ENCODE measurements at places on chromosomes 13 and 19. TPM values are rescaled to one million over a fixed set of nuclear protein-coding genes. Genes with fewer than 3 reads are reported as not detected.

KLK10 gene
- 0.63 TPM for total RNA-seq

ZNF284 gene
- 4.9 TPM for total RNA-seq

ZNF208 gene
- total RNA-seq, result 17.8 TPM

IGSF23 gene
- not detected for total RNA-seq

FFAR2 gene
- 0.27 TPM for total RNA-seq

GRCh38 chr19:4984438-4984990 is 15.6 kb downstream of the KDM4B start:
- peaks cover 97% of the 10 kb centered on the region for H3K4me1 ChIP-seq
- peak; percentile 92 for DNase-seq
- no peaks in the 10 kb centered on the region for H3K27me3 ChIP-seq
- H3K36me3 ChIP-seq, result no peaks in the 10 kb centered on the region

- peak; percentile 90 for DNase-seq
- peak within 1 kb of the TSS; percentile 97 for H3K27ac ChIP-seq
- H3K36me3 ChIP-seq, result peaks cover 6% of the 10 kb centered on the region
- H3K4me1 ChIP-seq, result no peaks in the 10 kb centered on the region
These were observed at the start of gene ALG5 for GRCh38 chr13:36999054-36999714. Gene ALG5, minus strand, starts transcription at chr13:36999340. Its CDS starts 40 bp downstream, at chr13:36999300.

- no peaks in the 10 kb centered on the region for H3K27me3 ChIP-seq
- H3K4me1 ChIP-seq, result no peaks in the 10 kb centered on the region
- DNase-seq, result no peak
These were observed 36.0 kb upstream of the SLC7A10 start for GRCh38 chr19:33261511-33262189.

DNA sequence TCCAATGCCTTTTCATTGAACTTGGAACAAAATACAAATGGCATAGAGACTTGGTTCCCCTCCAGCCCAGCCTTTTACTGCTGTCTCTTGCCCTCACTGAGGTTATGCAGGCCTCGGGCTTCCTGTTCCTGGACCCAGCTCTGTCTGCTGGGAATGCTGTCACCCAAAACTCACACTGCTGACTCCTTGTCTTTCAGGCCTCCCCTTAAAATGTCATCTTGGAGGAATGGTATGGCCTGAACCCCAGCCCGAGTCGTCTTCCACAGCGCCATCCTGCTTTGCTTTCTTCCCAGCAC is 9.7 kb upstream of the ANKRD10 start:
- H3K27me3 ChIP-seq, result no peaks in the 10 kb centered on the region
- no peak overlapping the region for H3K4me3 ChIP-seq
- DNase-seq, result no peak
- no peaks in the 10 kb centered on the region for H3K36me3 ChIP-seq
- no peak overlapping the region for H3K27ac ChIP-seq
- no peaks in the 10 kb centered on the region for H3K4me1 ChIP-seq

- H3K36me3 ChIP-seq, result no peaks in the 10 kb centered on the region
- no peak overlapping the region for H3K4me3 ChIP-seq
- no peak for DNase-seq
- H3K27ac ChIP-seq, result no peak overlapping the region
These were observed 310.5 kb downstream of the ATP8A2 start for GRCh38 chr13:25682276-25682675.

- no peak overlapping the region for H3K27ac ChIP-seq
- no peaks in the 10 kb centered on the region for H3K4me1 ChIP-seq
- no peak for DNase-seq
- no peak overlapping the region for H3K4me3 ChIP-seq
- H3K36me3 ChIP-seq, result no peaks in the 10 kb centered on the region
These were observed 415.9 kb downstream of the FGF9 start for GRCh38 chr13:22086597-22087330.

GRCh38 chr19:32558607-32559228 is 22.3 kb upstream of the PDCD5 start:
- H3K4me3 ChIP-seq, result no peak overlapping the region
- no peak overlapping the region for H3K27ac ChIP-seq
- H3K27me3 ChIP-seq, result no peaks in the 10 kb centered on the region
- no peak for DNase-seq
- no peaks in the 10 kb centered on the region for H3K4me1 ChIP-seq
- H3K36me3 ChIP-seq, result no peaks in the 10 kb centered on the region

- DNase-seq, result no peak
- H3K27ac ChIP-seq, result no peak overlapping the region
- no peak overlapping the region for H3K4me3 ChIP-seq
- H3K36me3 ChIP-seq, result peaks cover 72% of the 10 kb centered on the region
- H3K27me3 ChIP-seq, result no peaks in the 10 kb centered on the region
These were observed 3.3 kb downstream of the EEF2 start for GRCh38 chr19:3981736-3982681.

DNA sequence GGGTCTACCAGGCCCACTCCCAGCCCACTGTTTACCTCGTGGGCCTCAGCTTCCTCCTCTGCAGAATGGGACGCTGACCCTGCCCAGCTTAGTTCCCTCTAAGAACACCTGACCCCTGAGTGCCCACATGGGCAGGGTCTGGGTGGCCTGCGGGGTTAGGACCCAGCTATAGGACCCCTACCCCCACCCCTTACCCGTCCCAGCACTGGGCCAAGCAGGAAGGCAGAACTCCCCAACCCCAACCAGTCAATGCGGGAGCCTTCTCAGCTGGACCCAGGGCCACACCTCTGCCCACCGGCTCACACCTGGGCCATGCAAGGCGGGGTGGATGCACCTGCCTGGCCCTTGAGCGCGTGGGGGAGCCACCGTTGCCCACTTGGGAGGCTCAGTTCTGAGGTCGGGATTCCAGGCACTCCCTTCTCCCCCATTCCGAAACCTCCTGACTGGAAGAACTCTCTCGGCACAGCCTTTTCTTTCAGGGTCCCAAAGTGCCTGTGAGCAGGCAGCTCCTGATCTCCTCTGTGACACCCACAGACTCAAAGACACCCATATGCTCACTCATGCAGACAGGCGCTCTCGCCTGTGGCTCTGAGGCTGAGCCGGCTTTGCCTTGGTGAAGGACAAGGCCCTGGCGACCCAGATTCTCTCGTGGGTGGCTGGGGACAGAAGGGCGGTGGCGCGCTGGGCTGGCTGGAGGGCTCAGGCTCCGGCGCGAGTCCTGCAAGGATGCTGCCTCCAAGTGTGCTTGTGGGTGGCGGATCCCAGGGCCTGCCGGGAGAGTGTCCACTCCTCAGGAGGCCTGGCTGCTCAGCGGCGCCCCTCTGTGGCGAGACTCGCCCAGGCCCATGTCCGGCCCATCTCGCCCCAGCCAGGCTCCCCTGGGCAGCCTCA is 27.9 kb upstream of the PARP4 start:
- H3K27me3 ChIP-seq, result peaks cover 5% of the 10 kb centered on the region
- no peak overlapping the region for H3K4me3 ChIP-seq
- DNase-seq, result no peak
- no peaks in the 10 kb centered on the region for H3K36me3 ChIP-seq

DNA sequence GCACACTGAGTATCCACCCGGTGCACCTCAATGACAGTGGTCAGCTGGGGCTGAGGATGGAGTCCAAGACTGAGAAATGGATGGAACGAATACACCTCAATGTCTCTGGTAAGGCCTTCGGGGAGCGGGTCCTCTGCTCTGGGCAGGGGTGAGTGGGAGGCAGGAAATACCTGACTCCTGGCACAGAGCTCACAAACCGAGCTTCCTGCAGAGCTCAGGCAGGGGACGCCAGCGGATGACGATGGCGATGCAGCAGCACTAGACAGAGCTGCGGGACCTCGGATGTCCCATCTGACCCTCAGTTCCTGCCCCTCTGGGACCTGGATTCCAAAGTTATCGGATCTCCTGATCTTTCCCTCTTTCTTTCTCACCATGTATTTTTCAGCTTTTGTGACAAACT is 3.8 kb downstream of the CD22 start:
- no peaks in the 10 kb centered on the region for H3K36me3 ChIP-seq
- H3K27ac ChIP-seq, result no peak overlapping the region
- no peak overlapping the region for H3K4me3 ChIP-seq
- no peaks in the 10 kb centered on the region for H3K4me1 ChIP-seq

GRCh38 chr19:56150358-56150757 is 9.3 kb downstream of the ZNF444 start:
- DNase-seq, result no peak
- H3K4me3 ChIP-seq, result no peak overlapping the region
- no peaks in the 10 kb centered on the region for H3K4me1 ChIP-seq
- H3K27ac ChIP-seq, result no peak overlapping the region

DNA sequence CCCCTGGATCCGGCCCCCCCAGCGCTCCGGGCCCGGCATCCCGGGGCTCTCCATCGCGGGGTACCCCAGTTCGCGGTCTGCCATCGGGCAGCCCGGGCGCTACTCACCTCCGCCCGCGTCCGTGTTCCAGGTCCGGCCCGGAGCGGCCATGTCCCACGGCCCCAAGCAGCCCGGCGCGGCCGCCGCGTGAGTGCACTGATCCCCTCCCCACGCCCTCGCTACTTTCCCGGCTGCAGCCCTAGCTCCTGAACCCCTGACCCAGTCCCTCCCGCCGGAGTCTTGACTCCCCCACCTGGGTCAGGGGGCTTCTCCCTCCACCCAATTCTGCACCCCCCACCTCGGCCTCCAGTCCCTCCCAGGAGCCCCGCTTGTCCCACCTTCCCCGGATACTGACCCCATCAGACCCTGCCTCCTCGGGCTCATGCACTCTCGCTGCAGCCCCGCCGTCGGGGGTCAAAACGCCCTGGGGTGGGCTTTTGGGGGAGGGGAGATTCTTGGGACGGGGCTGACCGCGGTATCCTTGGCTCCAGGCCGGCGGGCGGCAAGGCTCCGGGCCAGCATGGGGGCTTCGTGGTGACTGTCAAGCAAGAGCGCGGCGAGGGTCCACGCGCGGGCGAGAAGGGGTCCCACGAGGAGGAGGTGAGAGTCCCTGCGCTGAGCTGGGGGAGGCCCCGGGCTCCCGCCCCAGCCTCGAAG is 566 bp downstream of the HMG20B start:
- H3K36me3 ChIP-seq, result no peaks in the 10 kb centered on the region
- H3K27me3 ChIP-seq, result no peaks in the 10 kb centered on the region
- peak overlapping the region; percentile 85 for H3K4me3 ChIP-seq

DNA sequence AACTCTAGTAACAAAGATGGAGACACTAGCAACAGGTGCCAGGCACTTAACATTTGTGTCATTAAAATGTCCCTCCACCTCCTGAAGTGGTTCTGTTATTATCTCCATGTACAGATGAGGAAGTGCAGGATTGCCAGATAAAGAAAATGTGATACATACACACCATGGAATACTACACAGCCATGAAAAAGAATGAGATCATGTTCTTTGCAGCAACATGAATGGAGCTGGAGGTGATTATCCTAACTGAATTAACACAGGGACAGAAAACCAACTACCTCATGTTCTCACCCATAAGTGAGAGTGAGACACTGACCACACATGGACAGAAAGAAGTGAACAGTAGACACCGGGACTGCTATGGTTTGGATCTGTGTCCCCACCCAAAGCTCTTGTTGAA is 60.5 kb downstream of the ZNF557 start:
- H3K4me3 ChIP-seq, result no peak overlapping the region
- H3K27ac ChIP-seq, result no peak overlapping the region
- H3K4me1 ChIP-seq, result peaks cover 11% of the 10 kb centered on the region
